ENCODE measurements at places on chromosomes 16 and 17. TPM values are rescaled to one million over a fixed set of nuclear protein-coding genes. Genes with fewer than 3 reads are reported as not detected.

DNA sequence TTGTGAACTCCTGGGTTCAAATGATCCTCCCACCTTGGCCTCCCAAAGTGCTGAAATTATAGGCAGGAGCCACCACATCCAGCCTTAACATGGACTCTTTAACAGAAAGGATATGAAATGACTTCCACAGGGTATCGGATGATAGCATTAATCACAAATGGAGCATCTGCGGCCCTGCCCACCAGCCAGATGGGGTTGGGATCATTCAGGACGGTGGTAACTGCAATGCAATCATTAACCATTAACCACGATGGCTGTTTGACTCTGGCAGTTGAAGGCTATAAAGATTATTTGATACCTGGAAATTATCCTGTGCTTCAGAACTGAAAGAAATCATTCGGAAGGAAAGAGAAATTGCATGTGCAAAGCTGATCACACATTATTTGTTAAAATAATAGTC lies 5.3 kb upstream of the CHST5 start:
- no peak for DNase-seq

The AANAT gene
- not detected for polyA plus RNA-seq

- no peak for DNase-seq
Observed at GRCh38 chr16:4683255-4684057, 9.9 kb upstream of the NUDT16L1 start.

DNA sequence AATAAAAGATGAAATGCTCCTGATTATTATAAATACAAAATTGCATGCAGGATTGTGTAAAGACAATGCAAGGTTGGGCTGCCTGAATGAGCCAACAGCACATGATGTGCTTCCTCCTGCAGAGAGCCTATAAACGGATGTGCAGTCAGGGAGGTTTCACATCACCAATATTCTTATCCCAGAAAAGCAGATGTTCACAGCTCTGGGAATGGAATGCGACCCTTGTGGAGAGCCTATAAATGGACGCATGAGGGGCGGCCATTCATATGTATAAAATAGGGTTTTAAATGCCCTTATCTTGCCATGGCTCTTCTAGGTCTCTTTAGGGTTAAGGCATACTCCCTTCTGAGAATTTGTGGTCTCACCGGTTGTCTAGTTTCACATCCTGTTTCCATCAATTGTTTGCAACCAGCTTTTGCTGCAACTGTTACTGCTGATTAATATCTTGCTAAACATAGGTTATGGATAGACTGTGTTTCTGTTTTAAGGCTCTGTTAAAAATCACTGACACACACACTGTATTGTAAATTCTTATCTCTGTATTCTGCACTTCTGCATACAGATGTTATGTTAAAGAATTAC lies 31.9 kb downstream of the SLFN11 start:
- DNase-seq = no peak

The IL21R gene
- 3.7 TPM for polyA plus RNA-seq

DNA sequence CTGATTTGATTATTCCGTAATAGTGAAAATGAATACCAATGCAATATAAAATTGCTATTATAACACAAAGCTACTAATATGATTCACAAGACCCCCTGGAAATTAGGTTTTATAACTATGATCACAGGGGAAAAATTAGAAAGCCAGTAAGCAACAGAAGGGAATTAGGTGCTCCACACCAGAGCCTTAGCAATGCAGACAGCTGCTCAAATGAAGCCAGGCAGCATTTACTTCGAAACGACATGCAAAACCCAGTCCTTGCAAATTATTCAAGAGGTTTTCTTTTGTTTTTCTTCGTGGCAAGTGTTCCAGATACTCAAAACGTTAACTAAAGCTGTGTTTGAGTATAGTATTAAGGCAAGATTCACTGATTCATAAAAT lies 47.9 kb downstream of the TOX3 start:
- no peak for DNase-seq

DNA sequence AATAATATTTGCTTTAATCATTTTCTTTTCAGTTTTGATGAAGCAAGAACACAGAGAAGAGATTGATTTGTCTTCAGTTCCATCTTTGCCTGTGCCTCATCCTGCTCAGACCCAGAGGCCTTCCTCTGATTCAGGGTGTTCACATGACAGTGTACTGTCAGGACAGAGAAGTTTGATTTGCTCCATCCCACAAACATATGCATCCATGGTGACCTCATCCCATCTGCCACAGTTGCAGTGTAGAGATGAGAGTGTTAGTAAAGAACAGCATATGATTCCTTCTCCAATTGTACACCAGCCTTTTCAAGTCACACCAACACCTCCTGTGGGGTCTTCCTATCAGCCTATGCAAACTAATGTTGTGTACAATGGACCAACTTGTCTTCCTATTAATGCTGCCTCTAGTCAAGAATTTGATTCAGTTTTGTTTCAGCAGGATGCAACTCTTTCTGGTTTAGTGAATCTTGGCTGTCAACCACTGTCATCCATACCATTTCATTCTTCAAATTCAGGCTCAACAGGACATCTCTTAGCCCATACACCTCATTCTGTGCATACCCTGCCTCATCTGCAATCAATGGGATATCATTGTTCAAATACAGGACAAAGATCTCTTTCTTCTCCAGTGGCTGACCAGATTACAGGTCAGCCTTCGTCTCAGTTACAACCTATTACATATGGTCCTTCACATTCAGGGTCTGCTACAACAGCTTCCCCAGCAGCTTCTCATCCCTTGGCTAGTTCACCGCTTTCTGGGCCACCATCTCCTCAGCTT lies 45.0 kb downstream of the ESRP2 start:
- DNase-seq = no peak

The RNF151 gene
- polyA plus RNA-seq = not detected

The TNK1 gene
- 5.4 TPM for polyA plus RNA-seq

GRCh38 chr17:72463287-72464102 lies 342.7 kb downstream of the SOX9 start:
- no peak for DNase-seq

DNA sequence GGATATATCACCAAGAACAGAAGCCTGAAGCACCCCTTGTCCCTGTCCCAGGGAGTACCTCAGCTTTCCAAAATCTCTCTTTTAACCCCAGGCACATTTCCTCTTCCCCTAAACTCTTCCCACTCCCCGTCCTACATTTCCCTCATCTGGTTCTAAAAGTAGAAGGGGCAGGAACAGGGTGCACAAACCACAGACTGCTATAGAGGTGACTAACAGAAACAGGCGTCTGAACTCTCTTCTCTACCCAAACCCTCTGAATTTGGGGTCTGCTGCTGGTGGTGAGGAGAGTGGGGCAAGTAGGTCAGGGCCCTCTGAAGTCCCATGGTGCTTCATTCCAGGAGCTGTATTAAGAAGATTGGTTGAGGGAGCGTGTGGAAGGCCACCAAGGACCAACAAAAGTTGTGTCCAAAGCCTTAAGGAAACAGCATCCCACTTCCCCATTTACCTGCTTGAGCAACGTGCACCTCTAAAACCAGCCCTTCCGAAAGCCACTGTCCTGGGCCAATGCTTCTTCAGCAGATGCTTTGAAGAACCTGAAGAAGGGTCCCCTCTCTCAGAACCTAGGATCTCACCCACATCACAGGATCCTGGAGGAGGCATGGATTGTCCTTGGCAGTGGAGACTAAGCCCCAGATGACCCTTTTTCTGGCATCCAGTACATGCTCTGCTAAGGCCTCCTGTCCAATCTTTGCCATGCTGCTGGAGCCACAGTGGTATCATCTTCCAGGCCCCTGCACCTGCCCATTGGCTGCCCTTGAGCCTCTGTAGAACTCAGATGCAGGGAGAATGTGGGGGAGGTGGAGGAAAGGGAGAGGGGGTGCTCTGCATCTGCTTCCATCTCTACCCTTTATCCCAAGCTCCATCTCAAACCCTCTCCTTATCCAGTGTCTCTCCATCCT lies 5.7 kb upstream of the NR1D1 start:
- DNase-seq = no peak

- DNase-seq = no peak
Observed at GRCh38 chr16:2498531-2499253, 15.1 kb upstream of the ATP6V0C start.

DNA sequence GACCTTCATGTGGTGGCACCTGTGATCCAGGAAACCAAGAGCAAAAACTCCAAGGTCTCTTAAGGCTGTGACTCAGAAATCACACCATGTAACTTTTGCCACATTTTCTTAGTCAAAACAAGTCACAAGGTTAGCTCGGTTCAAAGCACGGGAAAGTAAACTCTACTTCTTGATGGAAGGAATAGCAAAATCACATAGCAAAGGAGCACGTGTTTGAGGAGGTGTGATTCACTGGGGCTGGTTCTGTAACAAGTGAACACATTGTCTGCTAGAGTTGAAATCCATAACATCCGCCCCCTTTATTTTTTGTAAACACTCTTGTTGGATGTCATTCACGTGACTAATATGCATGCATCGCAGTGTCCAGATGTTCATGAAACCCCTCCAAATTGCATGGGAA lies 415.0 kb upstream of the MAF start:
- DNase-seq = no peak

- DNase-seq = no peak
Observed at GRCh38 chr16:1290860-1291575, 18.4 kb upstream of the UBE2I start.

DNA sequence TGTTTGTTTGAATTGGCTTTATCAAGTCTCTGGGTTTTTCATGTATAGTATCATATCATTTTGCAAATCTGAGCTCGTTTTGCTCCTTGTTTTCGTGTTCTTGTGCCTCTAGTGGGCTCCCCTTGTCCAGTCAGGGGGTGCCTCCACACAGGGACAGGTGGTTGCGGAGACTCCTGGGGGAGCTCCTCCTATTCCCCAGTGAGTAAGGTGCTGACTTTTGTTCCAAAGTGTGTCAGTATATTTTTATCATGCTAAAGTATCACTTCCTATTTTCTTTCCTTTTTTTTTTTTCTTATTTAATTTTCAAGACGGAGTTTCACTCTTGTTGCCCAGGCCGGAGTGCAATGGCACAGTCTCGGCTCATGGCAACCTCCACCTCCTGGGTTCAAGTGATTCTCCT lies 30.3 kb upstream of the IL17C start:
- no peak for DNase-seq

The CYB561 gene
- polyA plus RNA-seq = 25.9 TPM

The CHST4 gene
- 0.10 TPM for polyA plus RNA-seq

The CBX4 gene
- 13.8 TPM for polyA plus RNA-seq

- DNase-seq = no peak
Observed at GRCh38 chr17:42142371-42142896, 12.4 kb downstream of the RAB5C start.

GRCh38 chr17:73875346-73875745 lies 231.1 kb upstream of the SDK2 start:
- no peak for DNase-seq

DNA sequence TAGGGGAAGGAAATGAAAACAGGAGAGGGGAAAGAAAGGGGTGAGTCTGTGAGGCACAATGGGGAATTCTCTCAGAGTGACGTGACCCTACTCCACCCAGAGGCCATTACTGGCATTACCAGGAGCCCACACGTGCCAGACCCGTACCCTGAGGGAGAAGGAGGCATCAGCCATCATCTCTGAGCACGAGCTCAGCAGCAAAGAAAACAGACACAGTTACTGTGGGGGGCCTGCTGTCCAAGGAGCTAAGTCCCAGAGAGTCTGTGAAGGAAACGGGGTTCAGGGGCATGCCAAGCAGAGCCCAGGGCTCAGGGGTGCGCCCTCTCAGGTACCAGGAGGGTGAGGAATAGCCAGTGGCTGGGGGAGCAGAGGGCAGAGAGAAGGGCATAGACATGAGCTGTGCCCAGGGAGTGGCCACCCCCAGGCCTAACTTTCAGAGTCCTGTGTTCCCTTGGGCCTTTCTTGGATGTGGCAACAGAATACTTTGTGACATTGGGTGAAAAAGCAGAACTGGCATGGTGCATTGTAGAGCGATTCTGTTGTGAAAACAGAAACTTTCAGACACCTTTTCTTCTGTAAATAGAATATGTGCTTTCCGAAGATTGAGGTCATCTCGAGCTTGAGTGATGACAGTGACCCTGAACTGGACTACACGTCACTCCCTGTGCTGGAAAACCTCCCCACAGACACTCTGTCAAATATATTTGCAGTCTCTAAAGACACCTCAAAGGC lies 11.3 kb downstream of the TAF1C start:
- no peak for DNase-seq

- no peak for DNase-seq
Observed at GRCh38 chr16:30721606-30722005, 22.6 kb downstream of the SRCAP start.

GRCh38 chr16:49817754-49818507 lies 38.0 kb downstream of the ZNF423 start:
- DNase-seq = no peak

The GCGR gene
- not detected for polyA plus RNA-seq

The NPIPA3 gene
- 21.4 TPM for polyA plus RNA-seq

The KCNH6 gene
- 1.2 TPM for polyA plus RNA-seq

DNA sequence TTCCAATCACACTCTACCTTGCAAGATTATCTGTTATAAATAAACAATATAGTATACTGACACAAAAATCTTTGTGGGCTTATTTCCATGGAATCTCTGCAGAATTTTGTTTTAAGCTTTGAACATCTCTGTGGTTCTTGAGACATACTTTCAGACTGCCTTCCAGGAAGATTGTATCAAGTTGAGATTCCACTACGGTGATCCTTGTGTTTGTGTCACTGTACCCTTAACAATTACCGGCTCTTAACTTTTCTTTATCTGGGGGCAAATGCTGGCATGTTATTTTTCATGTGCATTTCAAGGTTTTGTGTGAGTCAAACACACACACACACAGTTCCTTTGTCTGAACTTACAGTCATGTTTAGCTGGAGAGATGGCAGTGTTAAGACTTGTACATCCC lies 472.7 kb upstream of the HSBP1 start:
- DNase-seq = no peak

- DNase-seq = no peak
Observed at GRCh38 chr17:77666462-77666861, 292.0 kb upstream of the TNRC6C start.

The COPZ2 gene
- 22.1 TPM for polyA plus RNA-seq

GRCh38 chr17:248337-249235 lies 67.1 kb upstream of the DOC2B start:
- peak; percentile 16 for DNase-seq

The ARHGDIG gene
- polyA plus RNA-seq = 0.97 TPM

GRCh38 chr17:28928061-28928460 lies 23.3 kb downstream of the PHF12 start:
- DNase-seq = no peak

GRCh38 chr16:68985855-68986254 lies 119.6 kb upstream of the HAS3 start:
- no peak for DNase-seq

GRCh38 chr16:78443542-78444364 lies 344.3 kb downstream of the WWOX start:
- no peak for DNase-seq

DNA sequence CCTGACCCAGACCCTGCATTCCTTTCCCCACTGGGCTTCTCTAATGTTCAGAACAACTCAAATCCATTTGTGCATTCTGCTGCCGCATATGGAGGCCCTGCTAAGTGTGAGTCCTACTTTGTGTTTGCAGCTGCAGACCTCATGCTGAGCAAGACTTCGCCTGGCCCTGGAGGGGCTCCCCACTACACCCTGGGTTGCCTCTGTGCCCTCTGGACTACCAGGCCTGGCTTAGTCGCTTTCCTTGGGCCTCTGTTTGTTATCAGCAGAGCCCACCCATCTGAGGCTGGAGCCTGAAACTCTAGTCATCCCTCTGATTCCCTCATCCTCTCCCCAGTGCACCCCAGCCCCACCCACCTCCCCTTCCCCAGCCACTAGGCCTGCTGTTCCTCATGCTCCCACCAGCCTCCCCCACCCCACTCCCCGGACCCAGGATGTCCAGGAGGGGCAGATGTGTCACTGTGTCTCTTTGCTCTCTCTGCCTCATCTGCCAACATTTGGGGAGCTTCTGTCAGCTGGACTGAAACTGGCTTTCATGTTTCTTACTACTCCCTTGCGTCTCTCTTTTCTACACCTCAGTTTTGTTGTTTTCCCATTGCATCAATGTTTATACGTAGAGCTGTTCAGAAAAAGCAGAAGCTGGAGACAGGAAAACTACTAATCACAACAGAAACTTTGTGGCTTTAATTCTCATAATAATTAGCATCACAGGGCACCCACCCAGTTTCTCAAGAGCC lies 17.9 kb upstream of the CD300E start:
- DNase-seq = no peak
